ENCODE measurements at places on chromosomes 11 and 22.

DNA sequence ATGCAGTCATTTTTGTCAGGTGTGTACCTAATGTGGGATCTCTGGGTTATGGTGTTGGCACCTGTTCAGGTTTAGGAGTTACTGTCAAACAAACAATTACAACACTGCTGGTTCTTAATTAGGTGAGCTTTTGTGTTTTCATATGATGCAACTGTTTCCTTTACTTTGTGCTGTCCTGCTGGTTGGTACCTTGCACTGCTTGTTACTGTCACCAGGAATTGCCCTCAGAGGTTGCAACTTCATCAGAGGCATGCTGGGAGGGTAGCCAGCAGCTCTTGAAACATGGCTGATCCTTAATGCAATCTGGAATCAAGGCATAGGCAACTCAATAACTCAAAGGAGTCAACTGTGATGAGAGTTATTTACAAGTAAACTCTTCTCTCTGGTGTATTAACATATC is 400.3 kb downstream of the MIAT start:
- no peak for DNase-seq

GRCh38 chr11:44311339-44312261 is 1.7 kb upstream of the ALX4 start:
- DNase-seq: no peak

GRCh38 chr22:49658902-49659280 is 168.8 kb downstream of the BRD1 start:
- no peak for DNase-seq

DNA sequence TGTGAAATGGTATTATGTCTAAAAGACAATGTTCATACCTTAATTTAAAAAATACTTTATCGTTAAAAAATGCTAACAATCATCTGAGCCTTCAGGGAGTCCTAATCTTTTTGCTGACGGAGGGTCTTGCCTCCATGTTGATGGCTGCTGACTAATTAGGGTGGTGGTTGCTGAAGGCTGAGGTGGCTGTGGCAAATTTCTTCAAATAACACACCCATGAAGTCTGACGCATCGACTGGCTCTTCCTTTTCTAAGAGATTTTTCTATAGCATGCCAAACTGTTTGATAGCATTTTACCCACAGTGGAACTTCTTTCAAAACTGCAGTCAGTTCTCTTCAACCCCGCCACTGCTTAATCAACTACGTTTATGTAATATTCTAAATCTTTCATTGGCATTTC is 33.6 kb downstream of the TCF20 start:
- no peak for DNase-seq

DNA sequence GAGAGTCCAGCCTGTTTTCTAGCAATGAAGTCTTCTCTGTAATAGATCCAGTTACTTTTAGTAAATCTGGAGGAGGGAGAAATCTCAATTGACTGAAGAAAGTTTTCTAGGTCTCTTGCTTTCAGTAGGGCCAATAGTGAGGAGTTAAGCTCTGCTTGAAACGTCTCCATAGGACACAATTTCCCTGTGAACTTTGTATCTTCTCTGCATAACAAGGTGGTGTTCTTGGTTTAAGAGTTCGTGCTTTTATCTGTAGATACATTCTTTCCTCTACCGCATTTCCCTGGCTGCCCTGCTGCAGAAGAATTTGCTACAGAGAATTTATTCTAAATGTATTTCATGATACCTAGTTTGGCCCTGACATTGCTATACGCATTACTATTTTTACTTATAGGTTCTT is 183.1 kb downstream of the ARHGAP42 start:
- DNase-seq: no peak

- DNase-seq: no peak
Observed at GRCh38 chr11:73359930-73360742, 16.1 kb upstream of the RELT start.

DNA sequence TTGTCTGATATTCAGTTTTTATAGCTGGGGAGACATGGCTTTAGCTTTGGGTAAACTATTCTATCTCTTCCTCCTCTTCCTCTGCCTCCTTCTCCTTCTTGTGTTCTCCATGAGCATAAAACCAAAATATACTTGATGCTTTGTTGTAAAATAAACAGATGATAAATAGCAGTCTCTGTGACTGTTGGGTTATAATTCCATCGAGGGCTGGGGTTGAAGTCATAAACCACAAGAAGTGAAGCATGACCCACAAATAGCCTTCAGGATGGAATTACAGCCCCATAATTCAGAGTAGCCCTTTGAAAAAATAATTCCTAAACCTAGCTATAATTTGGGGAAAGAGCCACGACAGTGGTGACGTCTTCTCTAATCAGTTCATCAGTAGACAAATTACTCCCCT is 177.7 kb downstream of the SNX19 start:
- DNase-seq: no peak

DNA sequence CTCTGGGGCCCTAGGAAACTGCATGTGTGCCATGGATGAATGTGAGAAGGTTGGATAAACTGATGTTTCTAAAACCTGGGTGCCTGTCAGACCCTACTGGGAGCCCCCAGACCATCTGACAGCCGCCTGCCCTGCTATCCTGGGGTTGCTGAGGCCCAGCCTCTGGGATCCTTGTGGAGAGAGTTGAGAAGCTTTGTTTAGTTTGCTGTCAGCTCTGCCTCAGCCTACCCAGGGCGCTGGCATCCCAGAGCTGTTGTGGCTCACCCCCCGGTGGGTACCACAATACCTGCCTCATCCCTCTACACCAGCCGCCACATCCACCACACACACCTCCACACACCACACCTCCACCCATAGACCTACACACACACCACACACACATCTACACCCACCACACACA is 38.5 kb upstream of the HMOX1 start:
- DNase-seq: no peak

- no peak for DNase-seq
Observed at GRCh38 chr11:102830001-102830727, 13.2 kb downstream of the MMP3 start.

GRCh38 chr11:46309814-46310259 is 32.4 kb downstream of the CREB3L1 start:
- DNase-seq: no peak

DNA sequence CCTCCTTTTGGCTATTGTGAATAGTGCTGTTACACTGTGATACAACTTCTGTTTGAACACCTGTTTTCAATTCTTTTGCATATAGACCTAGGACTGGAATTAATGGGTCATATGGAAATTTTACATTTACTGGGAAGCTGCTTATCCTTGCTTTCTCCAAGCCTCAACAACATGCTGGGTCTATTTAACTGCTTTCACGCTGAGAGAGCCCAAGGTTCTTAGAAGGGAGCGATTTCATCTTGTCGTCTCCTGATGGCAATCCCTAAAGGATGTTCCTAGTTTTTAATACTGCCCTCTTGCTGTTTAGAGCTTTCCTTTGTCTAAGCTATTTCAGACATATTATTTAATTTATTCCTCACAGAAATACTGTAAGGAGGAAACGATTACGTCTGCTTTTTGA is 15.5 kb downstream of the IRAG1 start:
- DNase-seq: no peak

GRCh38 chr22:26460202-26460601 is 23.4 kb downstream of the HPS4 start:
- no peak for DNase-seq

- no peak for DNase-seq
Observed at GRCh38 chr22:40050258-40050657, 55.5 kb downstream of the FAM83F start.

DNA sequence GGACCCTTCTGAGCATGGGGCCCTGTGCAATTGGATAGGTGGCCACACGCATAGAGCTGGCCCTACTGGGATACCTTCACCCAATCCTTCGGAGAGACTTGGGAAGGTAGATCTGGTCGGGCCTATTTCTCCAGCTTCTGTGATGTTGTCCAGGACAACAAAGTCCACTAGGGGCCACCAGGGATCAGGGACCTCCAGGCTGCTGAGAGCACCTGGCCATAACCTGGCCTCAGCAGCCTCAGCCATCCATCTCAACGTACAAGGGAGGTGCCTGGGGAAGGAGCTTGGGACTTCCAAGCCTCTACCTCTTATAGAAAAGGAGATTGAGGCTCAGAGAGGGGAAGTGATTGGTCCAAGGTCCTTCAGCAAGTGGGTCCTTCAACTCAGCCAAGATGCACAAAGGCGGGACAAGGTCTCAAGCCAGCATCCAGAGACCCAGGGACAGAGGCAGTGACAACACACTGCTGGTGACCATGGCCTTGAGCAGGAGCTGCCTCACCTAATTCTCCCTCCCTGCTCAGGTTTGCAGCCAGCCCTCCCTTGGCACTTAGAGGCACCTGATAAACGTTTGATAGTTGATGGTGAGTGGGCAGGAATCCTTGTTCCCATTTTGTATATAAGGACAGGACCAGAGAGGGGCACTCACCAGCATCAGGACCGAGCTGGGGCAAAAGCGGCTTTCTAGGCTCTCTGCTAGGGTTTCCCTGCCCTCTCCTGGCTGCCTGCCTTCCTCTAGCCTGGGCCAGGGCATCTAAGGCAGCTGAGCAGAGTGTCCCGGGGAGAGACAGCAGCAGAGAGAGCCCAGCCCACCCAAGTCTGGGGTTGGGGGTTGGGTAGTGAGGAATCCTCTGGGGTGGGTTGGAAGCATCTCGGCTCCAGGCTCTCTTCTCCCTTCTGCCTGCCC is 4.5 kb downstream of the RAC2 start:
- no peak for DNase-seq

- no peak for DNase-seq
Observed at GRCh38 chr11:17561111-17561415, 14.0 kb downstream of the OTOG start.

- no peak for DNase-seq
Observed at GRCh38 chr22:25774575-25775026, 32.6 kb downstream of the MYO18B start.

DNA sequence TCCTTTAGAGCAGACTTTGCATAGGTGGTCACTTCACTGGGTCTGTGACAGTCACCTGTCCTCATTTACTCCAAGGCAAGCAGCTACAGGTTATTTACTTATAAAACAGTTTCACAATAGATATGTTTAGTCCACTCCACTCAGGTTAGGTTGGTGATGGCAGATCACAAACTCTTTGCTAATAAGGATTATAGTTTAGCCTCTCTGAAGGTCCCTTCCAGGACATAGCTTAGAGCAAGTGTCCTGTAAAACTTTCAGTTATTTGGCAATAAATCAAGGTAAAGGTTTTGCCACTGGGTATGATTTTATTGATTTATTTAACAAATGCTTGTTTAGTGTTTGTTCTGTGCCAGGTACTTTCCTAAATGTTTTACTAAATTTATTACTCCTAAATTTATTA is 8.8 kb downstream of the OR6Q1 start:
- no peak for DNase-seq

GRCh38 chr11:22991196-22991595 is 130.9 kb upstream of the CCDC179 start:
- DNase-seq: no peak

- no peak for DNase-seq
Observed at GRCh38 chr11:123754101-123754568, at the start of gene OR6X1. Gene OR6X1, minus strand, starts transcription at chr11:123754518. Its CDS starts 0 bp downstream, at chr11:123754518.

DNA sequence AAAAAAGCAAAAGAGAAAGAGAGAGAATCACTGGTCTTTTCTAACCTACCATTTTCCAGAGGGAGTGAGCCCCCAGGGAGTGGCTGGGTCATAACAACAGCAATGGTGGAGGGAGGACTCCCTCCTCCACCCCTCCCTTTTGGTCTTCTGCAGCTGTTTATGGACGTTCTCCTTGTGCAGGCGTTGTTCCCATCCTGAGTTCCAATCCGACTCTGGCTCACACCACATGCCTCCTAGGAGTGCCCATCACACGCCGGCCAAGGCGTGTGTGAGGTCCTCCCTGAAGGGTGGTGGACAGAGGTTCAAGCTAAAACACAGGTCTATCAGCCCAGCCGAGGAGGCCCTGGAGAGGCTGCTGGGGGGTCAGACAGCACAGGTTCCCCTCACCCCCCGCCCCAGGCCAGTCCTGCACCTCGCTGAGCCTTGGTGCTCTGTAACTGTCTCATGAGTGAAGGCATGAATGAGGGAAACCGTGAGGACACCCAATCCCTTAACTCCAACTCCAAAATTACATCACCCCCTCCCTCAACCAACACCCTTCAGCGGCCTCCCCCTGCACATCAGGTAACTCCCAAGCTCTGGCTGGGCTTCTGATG is 29.4 kb downstream of the IFT27 start:
- no peak for DNase-seq

GRCh38 chr22:24183321-24184031 is 2.2 kb downstream of the SUSD2 start:
- no peak for DNase-seq

DNA sequence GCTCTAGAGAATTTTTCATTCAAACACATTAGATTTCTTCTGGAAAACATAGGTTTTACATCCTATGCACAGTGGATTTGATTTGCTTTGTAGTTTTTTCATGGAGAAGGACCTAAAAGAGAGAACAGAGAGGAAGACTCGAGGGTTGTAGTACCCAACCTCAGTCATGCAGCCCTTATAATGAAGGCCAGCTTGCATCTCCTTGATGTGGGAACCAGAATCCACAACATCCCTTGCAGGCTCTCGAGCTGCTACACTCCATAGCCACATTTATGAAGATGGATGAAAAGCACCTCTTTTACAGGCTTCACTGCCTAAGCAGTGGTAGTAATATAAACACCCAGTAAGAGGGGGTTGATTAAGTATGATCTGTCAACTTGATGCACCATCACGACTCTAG is 9.5 kb upstream of the OR5B12 start:
- no peak for DNase-seq

DNA sequence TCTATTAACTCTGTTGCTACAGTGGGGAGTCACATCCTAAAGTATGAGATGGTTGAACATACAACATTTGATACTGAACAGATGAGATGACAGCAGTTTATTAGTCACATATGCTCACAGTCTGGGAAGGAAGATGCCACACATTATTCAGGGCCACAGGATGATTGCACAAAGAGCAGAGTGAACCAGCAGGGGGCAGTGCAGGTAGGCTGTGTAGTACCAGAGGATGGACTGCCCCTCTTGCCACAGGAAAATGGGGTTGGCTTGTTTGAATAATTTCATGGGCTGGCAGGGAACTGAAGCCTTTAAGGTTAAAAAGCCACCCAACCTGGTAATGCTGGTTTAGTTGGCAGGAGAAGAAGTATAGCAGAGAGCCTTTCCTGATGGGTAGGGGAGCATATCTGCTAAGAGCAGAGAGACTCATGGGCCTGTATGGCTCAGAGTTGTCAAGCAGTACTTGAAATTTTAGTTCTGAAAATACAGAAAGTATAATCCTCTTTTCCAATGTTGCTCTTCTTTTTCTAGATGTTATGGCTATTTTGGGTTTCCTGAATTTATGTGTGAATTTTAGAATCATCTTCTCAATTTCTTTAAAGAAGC is 180.4 kb upstream of the B3GAT1 start:
- DNase-seq: no peak

- DNase-seq: no peak
Observed at GRCh38 chr11:116229236-116229970, 543.4 kb downstream of the BUD13 start.

- no peak for DNase-seq
Observed at GRCh38 chr11:45173064-45173463, 26.6 kb downstream of the PRDM11 start.

GRCh38 chr11:123187665-123188507 is 7.2 kb downstream of the CLMP start:
- DNase-seq: no peak

DNA sequence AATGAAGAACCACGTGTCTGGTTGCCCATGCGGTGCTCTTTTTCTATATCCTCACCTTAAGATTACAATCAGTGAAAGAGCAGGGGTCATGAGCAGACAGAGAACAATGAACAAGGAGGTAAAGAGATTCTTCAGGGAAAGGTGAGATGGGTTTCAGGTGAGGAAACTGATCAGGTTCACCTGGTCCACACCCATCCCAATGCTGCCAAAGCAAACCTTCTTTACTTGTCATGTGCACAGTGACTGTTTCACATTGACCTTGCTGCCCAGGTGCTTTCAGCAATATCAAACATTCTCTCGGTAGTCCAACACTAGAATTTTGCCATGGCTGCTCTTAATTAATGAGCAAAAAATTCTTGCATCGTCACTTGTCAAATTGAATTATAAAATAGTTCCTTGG is 24.5 kb upstream of the OR9Q2 start:
- DNase-seq: no peak

Measured in activated T-helper 9 cell treated with anti-CD3 and anti-CD28 coated beads, Interleukin-2, amount 50 U/mL, for 16 hours (primary cell).